Ureter (tissue), 1 donor: ENCODE measurements at places on chromosomes 3 and 15. TPM values are rescaled to one million over a fixed set of nuclear protein-coding genes. Genes with fewer than 3 reads are reported as not detected.
A peak's percentile ranks its signal among the peaks of the same experiment; 100 is the strongest.

- DNase-seq = no peak
Observed at GRCh38 chr3:133210656-133211055, 172.5 kb downstream of the TMEM108 start.

DNA sequence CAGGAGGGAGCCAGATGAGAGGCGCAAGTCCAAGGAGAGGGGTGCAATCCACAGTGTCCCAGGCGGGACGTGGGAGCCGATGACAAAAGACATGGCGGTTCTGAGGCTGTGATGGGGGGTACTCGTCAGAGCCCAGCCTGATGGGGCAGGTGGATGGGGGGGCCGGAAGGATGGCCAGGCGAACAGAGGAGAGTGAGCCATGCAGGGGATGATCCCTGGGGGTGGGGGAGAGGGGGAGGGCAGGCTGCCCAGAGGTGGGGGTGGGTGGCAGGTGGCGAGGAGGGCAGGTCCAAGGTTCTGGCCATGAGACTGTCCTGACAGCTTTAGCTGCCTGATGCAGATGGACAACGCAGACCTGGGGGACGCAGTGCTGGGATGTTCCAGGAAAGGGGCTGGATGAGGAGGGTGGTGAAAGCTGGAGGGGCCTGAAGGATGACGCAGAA is 8.9 kb upstream of the CSPG4 start:
- DNase-seq = no peak

GRCh38 chr3:96294143-96294542 is 520.3 kb upstream of the EPHA6 start:
- DNase-seq = no peak

- DNase-seq = peak; percentile 37
Observed at GRCh38 chr3:126542340-126543241, 16.1 kb downstream of the C3orf22 start.

DNA sequence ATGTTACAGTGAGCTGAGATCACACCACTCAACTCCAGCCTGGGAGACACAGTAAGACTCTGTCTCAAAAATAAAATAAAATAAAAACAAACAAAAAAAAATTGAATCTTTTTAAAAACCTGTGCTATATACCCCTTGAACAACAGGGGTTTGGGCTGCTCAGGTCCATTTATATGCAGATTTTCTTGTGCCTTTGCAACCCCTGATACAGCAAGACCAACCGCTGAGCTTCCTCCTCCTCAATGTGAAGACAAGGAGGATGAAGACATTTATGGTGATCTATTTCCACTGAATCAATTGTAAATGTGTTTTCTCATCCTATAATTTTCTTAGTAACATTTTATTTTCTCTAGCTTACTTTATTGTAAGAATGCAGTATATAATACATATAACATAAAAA is 831.0 kb upstream of the ARPP21 start:
- DNase-seq = no peak

DNA sequence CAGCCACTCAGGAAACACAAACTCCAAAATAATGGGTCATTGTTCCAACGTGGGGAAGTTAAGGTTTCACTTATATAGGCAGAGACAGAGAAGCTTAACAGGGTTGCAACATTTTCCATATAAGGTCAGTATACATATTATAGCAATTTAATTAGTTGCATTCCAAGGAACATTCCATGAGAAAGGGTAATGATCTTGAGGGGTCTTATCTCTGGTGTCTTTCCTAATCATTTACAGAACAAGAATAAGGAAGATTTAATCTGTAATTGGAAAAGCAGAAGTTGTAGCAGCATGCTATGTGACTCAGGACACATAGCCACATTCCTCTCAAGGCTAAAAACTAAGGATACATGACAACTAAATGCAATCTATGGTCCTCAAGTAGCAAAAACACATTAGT is 4.9 kb downstream of the MNS1 start:
- no peak for DNase-seq

DNA sequence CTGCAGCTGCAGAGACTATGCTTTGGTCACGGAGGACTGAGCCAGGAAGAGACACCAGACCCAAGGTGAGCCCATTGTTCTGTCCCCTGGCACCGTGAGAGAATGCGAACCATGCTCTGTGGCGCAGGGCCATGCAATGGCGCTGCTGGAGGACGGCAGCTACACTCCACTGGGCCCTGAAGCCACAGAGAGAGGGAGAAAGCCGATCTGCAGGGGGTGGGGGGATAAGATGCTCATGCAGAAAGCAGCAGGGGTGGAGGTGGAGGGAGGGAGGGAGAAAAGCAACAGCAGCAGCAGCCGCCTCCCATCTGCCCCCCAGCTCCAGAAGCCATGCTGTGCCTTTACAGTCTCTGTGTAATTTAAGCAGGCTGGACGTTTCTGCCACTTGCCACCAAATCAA is 5.3 kb downstream of the BDH1 start:
- no peak for DNase-seq

ABHD2 gene
- 134 TPM for total RNA-seq

SI gene
- not detected for total RNA-seq

GRCh38 chr15:81331600-81331999 is 7.7 kb upstream of the STARD5 start:
- peak; percentile 40 for DNase-seq

PPP2R3A gene
- total RNA-seq = 11.0 TPM

FETUB gene
- total RNA-seq = not detected

GRCh38 chr15:60634815-60635214 is 155.9 kb upstream of the ICE2 start:
- DNase-seq = no peak

SOX2 gene
- total RNA-seq = 0.16 TPM

GRCh38 chr3:189848395-189849040 is 217.3 kb downstream of the TP63 start:
- DNase-seq = no peak

DNA sequence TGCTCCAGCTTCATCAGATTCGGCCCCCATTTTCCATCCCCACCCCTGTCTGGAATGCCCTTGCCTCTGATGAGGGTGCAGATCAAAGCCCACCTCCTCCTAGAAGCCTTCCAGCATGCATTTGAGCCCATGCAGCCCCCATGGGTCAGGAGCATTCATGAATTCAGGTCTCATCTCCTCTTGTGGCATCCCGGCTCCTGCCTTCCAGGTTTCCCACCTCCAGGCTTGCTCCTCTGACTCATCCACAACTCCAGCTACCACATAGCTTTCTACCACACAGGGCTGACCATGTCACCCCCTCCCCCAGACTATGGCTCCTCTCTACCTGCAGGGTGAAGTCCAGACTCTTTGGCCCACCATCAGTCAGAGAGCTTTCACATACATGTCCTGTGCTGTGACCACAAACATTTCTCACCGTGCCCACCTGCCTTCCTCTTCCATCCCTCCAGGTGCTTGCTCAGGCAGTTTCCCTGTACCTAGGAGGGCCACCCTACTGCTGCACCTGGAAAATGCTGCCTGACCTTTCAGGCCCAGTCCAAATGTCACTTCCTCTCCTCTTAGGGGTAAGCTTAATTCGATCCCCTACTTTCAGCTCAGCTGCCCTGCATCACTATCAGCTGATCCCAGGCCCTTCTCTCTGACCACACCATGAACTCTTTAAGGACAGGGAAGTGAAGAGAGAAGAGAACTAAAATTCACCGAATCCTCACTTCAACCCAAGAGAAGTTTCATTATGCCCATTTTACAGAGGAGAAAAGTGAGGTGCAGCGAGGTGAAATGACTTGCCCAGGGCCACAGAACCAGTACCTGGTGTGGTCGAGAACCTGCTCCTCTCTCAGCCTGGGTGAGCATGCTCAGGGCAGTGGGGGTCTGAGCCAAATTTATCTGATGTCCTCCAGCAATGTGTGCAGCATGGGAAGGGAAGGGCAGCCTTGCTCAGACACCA is 13.7 kb upstream of the FGD5 start:
- DNase-seq = no peak

GRCh38 chr15:26091184-26091583 is 228.1 kb upstream of the ATP10A start:
- no peak for DNase-seq

MYEF2 gene
- total RNA-seq = 20.1 TPM

GRCh38 chr3:192844836-192845525 is 72.7 kb downstream of the MB21D2 start:
- DNase-seq = no peak

ELP6 gene
- 25.8 TPM for total RNA-seq

- DNase-seq = no peak
Observed at GRCh38 chr3:37221407-37221806, 47.0 kb upstream of the LRRFIP2 start.

DNA sequence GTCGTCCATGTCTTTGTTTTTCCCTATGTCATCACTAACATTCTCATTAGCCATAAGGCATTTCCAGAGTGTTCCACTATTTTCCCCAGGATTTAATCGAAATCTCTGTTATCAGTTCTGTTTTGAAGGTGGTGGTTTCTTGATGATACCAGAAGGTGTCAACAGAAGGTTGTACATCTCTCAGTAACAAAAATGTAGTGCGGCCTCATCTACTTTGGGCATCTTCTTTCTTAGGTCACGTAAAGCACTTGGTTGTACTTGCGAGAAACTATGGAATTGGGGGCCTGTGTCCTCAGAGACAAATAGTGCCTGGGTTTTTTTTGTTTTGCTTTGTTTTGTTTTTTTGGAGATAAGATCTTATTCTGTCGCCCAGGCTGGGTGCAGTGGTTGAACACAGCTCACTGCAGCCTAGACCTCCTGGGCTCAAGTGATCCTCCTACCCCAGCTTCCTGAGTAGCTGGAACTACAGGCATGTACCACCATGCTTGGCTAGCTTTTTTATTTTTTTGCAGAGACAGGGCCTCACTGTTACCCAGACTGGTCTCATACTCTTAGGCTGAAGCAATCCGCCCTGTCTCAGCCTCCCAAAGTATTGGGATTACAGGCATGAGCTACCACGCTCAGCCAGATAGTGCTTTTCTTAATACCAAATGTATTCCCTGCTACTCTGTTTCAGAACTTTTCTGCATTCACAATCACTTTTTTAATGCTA is 61.2 kb upstream of the FURIN start:
- no peak for DNase-seq

GRCh38 chr3:124156866-124157712 is 165.2 kb upstream of the ROPN1 start:
- DNase-seq = no peak

CKMT1B gene
- total RNA-seq = 28.6 TPM

- no peak for DNase-seq
Observed at GRCh38 chr15:98873441-98874218, 134.0 kb downstream of the PGPEP1L start.

- DNase-seq = no peak
Observed at GRCh38 chr3:162626172-162626571, 1129.6 kb downstream of the OTOL1 start.

DNA sequence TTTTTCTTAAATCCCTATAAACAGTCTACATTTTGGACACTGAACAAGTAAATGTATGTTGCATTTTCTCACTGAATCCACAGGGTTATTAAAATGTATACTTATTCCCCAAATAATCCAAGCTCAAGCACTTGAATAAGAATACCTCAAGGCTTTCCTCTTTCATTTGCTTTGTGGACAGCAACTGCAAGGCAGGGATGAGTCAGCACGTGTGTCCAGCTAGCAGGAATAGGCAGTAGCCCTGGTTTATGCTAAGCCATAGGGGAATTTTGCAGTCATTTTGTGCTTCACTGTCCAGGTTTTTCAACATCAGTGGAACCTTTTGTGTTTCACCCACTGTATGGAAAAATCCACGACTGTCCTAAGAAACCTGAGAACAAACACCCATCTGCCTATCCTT is 96.7 kb upstream of the KCNMB2 start:
- no peak for DNase-seq

- no peak for DNase-seq
Observed at GRCh38 chr3:144275005-144275404, 303.4 kb downstream of the DIPK2A start.

ESYT3 gene
- total RNA-seq = 0.94 TPM

- DNase-seq = no peak
Observed at GRCh38 chr3:21421096-21421495, 329.9 kb downstream of the ZNF385D start.

DNA sequence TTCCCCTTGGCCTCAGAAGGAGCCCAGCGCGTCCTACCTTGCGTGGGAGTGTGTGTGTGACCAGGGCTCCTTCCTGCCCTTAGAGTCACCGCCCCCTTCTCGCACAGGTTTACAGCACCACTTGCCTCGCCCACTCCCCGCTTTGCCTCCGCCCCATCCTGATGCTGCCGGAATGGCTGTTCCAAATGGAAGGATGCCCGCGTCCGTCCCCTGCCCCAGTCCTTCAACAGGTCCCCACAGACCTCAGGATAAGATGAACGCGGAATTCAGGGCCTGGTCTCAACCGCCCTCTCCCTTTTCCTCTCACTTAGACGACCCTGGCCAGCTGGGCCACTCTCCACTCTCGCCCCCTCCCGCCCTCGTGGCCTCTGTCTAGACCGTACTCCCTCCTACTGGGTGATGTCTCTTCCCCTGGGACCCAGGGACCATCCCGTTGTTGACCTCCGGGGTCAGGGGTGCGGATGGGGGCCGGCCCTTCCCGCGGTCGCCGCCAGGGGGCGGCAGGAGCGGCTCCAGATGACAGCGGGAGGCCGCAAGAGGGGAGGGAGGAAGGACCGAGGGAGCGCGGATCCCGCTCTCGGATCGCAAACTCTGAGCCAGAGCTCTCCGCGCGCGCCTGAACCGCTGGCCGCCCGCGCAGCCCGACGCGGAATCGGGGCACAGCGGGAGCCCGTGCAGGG is at the start of gene THSD4:
Gene THSD4 (plus strand): TSS at position 585 of the 680 bp plus-strand sequence.
- DNase-seq = peak; percentile 72

RAB6B gene
- total RNA-seq = 8.2 TPM

TERC gene
- 1.4 TPM for total RNA-seq

- DNase-seq = no peak
Observed at GRCh38 chr3:95289295-95289694, 1226.4 kb downstream of the NSUN3 start.

GRCh38 chr3:55965776-55966175 is 478.7 kb upstream of the WNT5A start:
- DNase-seq = no peak

- DNase-seq = no peak
Observed at GRCh38 chr15:78104566-78105475, 12.5 kb downstream of the SH2D7 start.

DNA sequence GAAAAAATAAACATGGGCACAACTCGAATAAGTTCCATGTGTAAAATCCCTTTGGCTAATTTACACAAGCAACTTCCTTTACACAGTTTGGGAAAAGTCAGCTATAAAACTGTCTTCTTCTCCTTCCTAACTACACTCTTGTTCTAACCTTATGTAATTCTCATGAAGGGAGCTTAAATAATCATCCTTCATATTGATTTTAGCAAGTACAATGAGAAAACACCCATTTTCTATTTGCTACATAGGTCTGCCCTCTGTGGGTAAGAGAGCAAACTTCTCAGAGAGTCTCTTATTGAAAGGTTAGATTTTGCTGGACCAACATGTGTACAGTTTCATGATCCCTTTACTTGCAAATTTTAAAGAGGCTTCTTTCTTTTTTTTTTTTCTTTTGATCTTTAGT is 398.5 kb downstream of the ROBO1 start:
- DNase-seq = no peak

DNA sequence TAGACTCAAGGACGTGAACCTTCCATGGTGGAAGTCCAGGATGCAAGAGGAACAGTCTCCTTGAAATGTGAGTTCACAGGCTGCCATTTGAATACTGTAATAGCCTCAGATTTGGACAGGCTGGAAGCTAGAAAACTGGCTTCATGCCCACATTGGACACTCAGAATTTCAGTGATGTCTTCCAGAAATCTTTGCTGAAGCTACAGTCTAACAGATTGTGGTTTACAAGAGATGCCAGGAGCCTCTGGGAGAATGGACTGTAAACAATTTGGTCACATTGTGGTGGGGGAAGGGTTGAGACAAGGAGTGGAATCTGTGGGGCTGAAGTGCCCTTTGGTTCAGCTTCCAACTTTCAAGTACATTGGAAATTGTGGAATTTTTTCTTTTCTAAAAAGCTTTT is 252.0 kb upstream of the PROK2 start:
- no peak for DNase-seq

GRCh38 chr3:66572938-66573710 is 72.3 kb upstream of the LRIG1 start:
- no peak for DNase-seq

TM4SF1 gene
- total RNA-seq = 58.1 TPM
